ENCODE measurements at places on chromosomes 4 and X.

GRCh38 chrX:31154946-31155345 lies 83.1 kb upstream of the FTHL17 start:
- DNase-seq: no peak

DNA sequence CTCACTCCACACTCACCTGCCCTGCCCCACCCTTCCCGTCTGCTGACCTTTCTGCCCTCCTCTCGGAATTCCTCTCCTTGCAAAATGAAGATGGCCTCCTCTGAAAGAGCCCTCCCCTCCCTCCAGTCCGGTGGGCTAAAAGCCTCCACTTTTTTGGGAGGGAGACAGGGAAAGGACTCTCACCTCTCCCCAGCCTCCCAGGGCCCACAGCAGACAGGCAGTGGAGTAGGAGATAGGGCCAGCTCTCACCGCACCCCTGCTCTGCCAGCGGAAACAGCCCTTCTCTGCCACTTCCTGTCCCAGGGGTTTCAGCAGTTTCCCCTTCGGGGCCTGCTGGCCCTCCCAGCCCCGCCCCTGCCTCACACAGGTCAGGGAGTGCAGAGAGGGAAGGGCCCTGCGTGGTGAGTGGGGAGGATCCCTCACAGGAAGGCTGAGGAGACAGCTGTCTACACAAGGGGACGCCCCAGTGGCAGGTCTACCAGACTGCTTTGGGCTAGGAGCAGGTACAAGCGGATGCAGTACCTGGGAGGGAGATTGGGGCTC lies 18.2 kb downstream of the ELF4 start:
- no peak for DNase-seq

DNA sequence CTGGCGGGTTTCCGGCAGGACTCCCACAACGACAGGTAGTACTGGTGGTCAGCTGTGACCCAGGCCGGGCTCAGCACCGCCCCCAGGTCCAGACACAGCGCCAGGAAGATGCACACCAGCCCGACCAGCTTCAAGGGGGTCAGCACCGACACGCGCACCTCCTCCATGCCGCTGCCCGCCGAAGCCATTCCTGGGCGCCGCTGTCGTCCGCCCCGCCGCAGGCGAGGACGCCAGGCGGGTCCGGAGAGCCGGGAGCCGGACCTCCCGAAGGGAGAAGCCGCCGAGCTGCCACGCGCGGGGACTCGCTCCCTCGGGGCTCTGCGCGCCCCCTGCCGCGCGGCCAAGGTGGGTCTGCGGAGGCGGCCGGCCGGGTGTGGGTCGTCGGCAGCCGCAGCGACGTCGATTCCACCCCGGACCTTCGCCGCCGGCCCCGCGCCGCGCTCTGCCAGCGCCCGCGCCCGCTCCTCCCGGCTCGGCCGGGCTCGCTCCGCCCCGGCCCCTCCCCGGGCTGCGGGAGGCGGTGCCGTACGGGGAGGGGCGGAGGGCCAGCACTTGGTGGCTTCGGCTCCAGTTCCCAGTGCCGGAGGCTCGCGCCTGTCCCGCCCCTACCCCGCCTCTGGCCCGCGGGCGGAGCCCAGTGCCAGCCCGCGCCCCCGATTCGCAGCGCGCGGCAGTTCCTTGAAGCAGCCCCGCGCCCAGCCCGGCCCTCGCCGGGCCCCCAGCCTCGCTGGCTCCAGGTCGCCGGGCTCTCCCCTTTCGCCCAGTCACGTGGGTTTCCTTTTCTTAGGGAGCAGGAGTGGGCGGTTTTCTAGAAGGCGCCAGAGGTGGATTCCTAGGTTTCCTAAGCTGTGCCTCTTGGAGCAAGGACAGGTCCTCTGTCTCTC lies at the start of gene TMEM47:
TMEM47 (minus strand) TSS at position 444 of the 884 bp plus-strand sequence; CDS start at position 188, 256 bp downstream.
- no peak for DNase-seq

- DNase-seq: no peak
These were observed 50.3 kb downstream of the GASK1B start for GRCh38 chr4:158122501-158122900.

DNA sequence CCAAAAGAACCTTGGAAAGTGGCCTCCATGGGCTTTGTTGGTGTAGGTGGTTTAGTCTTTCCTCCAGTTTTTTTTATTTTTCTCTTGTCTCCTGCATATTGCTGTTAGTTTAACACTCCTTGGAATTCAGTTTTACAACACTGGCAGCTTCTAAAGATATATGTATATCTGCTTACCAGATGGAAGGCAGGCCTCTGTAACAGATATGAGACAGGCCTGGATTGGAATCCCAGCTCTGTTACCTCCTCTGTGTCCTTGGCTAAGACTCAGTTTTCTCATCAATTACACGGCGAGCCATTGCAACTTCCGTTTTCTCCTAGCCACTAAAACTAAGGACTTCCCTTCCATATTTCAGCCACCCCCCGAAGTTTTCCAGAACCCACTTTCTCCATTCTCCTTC lies 133.4 kb upstream of the SMAD1 start:
- DNase-seq: no peak

DNA sequence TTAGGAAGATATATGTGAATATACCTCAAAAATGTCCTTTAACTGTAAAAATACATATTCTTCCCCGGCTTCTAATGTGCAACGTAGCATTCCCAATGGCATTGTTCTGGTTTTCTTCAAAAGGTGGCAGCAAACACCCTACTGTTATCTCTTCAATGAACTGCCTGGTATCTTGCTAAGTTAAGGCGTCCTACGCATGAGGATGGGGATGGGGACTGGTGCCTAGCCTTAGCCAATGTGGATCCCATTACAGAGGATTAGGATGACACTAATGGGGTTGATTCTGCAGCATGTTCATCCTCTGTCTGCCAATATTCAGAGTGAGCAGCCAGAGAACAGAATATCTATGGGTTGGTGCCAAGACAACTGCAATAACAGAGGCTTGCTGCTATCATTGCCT lies 334.9 kb upstream of the ADGRL3 start:
- no peak for DNase-seq

- DNase-seq: peak; percentile 57
These were observed 70.1 kb downstream of the PRSS12 start for GRCh38 chr4:118282692-118283091.

DNA sequence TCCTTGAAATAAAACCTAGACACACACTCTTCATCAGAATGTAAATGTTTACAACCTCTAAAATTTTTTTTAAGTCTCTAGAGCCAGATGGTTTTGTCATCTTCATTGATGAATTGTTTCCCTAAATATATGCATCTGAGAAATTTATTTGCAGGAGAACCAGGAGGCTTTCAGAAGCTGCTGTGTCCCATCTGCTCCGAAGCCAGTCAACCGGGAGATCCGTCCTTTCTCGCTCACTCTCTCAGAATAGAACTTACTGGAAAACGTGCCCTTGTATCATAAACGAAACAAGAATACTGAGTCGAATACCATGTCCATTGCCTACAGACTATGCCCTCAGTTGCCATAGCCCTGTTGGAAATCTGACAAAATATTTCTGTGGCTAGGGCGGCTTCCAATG lies 103.5 kb downstream of the SLC34A2 start:
- DNase-seq: no peak

GRCh38 chrX:129737916-129738315 lies 863 bp upstream of the XPNPEP2 start:
- DNase-seq: peak; percentile 10

DNA sequence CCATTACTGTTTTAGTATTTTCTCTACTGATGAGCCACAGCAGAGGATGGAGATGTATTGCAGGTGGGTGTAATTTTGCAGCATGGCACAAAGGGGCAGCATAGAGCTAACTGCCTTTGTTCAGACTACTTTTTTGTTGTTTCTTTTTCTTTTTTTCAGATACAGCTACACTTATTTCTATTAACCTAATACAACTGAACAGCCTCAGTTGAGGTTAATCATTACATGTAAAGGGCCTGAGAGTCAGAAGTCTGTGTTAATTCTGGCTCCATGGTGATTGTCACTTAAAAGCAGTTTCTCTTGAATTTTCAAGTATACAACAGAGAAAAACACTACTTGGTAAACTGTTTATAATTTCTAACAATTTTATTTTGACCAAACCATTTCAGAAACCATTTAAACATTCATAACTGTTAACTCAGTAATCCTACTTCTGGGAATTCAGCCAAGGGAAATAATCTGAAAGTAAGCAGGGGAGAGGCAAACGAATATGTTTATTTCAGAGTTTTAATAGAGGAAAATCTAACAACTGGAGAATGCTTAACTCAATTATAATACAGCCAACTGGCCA lies 13.9 kb upstream of the PPEF2 start:
- no peak for DNase-seq

DNA sequence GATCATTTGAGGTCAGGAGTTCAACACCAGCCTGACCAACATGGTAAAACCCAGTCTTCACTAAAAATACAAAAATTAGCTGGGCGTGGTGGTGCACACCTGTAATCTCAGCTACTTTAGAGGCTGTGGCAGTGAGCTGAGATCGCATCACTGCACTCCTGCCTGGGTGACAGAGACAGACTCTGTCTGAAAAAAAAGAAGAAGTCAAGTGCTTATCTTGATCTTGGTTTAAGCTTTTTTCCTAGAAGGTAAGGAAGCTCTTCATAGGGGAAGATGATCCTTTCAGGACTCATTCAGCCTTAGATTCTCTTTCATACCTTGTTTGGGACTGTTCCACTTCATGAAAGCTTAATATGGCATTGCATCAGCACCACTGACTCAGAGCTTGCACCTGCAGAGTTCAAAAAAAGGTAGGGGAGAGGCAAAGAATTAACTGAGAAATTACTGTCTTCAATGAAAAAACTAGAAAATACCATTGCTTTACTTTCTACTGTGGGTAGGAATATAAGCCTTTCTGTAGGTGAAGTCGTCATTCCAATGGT lies 70.8 kb upstream of the EPGN start:
- DNase-seq: no peak

DNA sequence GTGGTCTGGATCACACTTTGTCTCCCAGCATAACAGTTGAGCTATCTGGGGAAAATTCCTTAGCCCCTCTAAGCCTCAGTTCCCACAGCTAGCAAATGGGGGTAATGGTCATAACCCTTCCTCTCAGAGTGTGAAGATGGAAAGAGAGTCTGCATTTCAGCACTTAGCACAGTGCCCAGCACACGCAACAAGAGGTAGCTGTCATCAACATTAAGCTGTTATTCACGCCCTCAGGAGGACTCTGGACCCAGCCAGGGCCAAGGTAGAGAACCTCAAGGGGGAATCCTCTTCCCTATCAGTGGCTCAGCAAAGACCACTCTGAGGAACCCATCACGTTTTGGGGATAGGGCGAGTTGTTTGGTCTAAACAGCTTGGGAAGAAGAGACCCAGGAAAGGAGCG lies 258.6 kb downstream of the FBXW7 start:
- DNase-seq: no peak

DNA sequence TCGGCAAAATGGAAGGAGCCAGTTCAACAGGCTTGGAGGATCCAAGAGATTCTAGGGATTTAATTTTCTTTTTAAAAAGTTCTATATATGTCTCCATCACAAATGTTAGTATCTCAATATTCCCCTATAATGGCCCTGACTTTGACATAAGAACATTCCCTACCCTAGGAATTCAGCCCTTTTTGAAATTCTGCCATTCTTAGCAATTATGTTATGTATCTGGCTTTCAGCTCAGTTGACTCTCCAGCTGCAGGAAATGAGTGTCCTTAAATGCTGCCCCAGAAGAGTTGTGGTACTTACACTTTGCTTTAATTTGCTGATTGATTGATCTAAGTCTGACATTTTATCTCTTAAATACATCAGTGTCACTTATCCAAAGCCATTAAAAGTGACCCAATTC lies 1454.3 kb downstream of the FSTL5 start:
- no peak for DNase-seq

- no peak for DNase-seq
These were observed 39.2 kb downstream of the TSPAN5 start for GRCh38 chr4:98619180-98619579.

DNA sequence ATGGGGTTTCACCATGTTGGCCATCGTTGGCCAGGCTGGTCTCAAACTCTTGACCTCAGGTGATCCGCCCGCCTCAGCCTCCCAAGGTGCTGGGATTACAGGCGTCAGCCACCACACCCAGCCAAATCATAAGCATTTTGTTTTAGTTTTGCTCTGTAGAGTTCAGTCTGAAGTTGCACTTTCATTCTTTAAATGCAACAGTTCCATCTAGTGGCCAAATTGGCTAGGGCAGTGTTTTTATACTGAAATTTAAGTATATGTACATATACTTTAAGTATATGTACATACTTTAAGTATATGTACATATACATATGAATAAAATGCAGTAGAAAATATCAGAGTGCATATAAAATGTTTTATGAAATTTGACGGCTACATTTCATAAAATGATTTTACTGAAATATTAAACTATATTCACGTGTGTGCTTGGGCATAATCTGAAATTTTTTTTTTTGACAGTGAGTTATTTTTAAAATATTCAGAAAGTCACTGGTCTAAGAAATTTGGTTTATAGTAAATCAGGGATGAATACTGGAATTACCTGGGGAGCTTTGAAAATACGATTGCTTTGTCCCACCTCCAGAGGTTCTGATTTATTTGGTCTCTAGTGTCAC lies 145.5 kb downstream of the NWD2 start:
- peak; percentile 6 for DNase-seq

DNA sequence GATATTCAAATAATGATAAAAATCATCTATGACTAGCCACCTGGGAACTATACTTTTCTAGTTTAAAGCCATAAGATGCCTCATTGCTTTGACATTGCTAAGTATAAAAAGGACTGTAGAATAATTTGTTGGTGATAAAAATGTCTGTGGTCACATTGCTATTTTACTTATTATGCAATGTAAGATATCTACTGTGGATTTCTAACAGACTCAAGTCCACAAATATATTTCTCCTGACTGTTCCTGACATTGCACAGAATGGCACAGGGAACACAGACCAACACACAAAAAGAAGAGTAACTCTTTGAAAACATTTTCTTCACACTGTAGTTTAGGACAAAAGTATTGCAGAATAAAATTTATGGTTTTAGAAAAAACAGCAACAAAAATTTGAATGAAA lies 2.2 kb upstream of the TMPRSS11E start:
- peak; percentile 25 for DNase-seq

- DNase-seq: no peak
These were observed 10.4 kb upstream of the FAM13A start for GRCh38 chr4:89067417-89067816.

GRCh38 chr4:103136671-103137445 lies 37.2 kb upstream of the BDH2 start:
- no peak for DNase-seq

- DNase-seq: no peak
These were observed 403.2 kb upstream of the RASGEF1B start for GRCh38 chr4:81874661-81875515.

Measured in NCI-H226 (cell line).